NCI-H2171 (cell line): ENCODE measurements at places on chromosomes 16 and 17.

GRCh38 chr17:28193241-28193640, 125.8 kb upstream of the TMEM97 start:
- no peak for DNase-seq

DNA sequence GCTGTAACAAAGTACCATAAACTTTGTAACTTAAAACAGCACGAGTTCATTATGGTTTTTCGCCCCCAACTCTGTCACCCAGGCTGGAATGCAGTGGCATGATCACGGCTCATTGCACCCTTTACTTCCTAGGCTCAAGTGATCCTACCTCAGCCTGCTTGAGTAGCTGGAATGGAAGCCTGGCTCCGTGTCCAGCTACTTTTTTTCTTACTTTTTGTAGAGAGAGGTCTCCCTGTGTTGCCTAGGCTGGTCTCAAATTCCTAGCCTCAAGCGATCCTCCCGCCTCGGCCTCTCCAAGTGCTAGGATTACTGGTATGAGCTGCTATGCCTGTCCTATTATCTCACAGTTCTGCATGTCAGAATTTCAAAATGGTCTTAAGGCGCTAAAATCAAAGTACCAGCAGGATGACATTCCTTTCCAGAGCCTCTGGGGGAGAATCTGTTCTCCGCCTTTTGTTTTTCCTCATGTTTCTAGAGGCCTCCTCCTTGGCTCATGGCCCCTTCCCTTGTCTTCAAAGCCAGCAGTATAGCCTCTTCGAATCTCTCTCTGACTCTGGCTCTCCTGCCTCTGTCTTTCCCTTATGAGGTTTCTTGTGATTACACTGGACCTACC, 10.1 kb upstream of the PRM1 start:
- no peak for DNase-seq

- no peak for DNase-seq
Observed at GRCh38 chr17:34259146-34259545, 4.1 kb downstream of the CCL2 start.

DNA sequence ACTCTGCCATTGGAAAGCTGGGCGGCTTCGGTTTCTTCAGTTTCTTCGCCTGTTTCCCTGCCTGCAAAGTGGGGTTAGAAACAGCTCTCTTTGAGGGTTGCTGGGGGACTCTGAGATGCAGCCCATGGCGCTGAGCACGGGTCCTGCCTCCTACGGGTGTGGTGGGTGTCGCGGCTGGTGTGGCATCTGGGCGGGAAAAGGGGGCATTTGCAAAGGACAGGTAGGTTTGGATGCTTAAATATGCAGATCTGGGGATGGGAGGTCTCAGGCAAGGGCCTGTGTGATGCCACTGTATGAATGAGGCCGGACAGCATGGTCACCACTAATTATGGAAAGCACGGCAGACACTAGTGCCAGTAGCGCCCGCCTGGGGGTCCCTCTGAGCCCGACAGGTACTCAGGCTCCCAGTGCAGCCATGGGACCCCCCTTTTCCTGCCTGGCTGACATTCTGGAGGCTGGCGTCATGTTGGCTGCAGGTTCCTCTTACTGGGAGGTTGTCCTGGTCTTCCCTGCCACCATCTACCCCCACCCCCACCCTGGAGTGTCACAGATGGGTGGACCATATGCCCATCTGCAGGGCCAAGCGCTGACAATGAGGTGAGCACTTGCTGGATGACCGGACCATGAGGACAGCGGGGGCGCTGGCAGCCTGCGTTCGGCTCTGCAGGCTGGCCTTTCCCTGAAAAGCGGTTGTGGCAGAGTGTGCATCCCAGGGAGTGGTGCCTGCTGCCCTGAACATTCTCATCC, 237.7 kb downstream of the SEC14L1 start:
- DNase-seq = no peak

DNA sequence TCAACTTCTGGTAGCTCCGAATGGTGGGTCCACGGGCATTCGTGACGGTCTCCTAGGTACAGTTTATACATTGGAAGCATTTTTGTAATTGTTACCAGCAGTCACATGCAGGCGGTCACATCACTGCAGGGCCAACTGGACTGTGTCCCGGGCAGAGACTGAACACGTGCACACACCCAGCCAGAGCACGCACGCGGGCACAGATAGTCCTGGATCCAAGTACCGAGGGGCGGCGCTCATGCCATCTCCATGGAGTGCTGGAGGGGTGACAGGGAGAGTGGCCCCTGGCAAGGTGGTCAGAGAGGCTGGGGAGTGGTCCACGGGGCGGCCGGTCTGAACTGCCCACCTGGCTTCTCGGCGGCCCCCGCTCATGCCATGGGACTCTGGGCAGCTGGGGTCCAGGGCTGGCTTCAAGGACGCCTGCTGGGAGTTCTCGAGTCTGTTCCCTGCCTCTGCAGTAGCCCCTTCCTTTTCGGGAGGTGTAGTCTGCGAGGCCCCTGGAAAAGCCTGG, 34.2 kb downstream of the BAIAP2 start:
- no peak for DNase-seq

DNA sequence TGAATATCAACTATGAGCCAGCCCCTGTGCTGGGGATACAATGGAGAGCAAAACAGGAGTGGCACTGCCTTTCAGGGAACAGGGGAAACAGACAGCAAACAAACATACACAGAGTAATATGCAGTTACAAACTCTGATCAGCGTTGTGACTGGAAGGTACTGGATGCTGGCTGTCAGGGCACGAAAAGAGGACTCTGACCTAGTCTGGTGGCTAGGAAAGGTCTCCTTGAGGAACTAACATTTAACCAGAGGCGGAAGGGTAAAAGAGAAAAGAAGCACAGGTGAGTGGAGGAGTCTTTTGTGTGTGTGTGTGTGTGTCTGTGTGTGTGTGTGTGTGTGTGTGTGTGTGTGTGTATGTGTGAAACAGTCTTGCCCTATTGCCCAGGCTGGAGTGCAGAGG, 12.4 kb upstream of the B4GALNT2 start:
- DNase-seq = no peak

- peak; percentile 52 for DNase-seq
Observed at GRCh38 chr17:47946929-47947397, 5.6 kb downstream of the PNPO start.

GRCh38 chr17:12040478-12040877, 19.8 kb downstream of the MAP2K4 start:
- no peak for DNase-seq

DNA sequence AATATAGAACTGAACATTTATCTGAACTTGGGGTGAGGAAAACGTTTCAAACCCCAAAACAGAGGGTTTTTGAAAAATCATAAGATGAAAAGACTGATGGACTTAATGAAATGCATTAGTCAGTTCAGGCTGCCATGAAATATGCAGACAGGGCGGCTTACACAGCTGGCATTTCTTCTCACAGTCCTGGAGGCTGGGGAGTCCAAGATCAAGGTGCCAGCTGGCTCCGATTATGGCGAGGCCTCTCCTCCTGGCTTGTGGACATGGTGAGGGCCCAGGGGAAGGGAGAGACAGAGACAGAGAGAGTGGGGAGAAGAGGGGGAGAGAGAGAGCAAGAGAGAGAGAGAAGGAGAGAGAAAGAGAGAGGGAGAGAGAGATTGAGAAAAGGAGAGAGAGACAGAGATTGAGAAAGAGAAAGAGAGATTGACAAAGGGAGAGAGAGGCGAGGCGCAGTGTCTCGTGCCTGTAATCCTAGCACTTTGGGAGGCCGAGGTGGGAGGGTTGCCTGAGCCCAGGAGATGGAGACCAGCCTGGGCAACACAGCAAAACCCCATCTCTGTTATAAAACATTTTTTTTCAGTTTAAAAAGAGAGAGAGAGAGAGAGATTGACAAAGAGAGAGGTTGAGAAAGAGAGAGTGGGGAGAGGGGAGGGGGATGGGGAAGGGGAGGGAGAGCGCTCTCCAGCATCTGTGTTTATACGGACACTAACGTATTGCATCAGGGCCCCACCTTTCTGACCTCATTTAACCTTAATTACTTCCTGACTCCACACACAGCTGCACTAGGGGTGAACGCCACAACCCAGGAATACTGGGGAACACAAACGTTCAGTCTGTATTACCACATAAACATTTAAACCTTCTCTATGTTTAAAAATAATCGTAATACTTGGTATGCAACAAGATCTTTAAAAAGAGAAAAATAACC, 24.6 kb upstream of the RPH3AL start:
- DNase-seq = no peak

- DNase-seq = no peak
Observed at GRCh38 chr17:40322358-40323315, 13.7 kb downstream of the RARA start.

- no peak for DNase-seq
Observed at GRCh38 chr16:85457366-85457765, 155.8 kb upstream of the GSE1 start.

- no peak for DNase-seq
Observed at GRCh38 chr17:55726440-55726839, 3.8 kb upstream of the TMEM100 start.

DNA sequence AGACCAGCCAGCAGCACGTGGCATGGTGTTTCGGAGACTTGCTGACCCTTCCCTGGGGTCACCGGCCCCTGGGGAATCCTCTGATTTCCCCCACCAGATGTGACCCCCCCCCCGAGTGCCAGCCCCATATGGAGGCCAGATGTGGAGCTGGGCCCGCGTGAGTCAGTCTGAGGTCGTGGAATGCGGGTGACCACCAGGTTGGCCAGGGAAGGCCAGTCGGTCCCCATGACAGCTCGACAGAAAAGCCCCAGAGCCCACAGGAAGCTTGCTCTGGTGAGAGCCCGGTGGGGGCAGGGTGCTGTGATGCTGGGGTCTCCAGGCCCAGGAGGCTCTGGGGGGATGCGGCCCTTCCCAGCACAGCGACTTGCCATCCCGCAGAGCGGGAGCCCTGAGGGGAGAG, 209.0 kb downstream of the NTN1 start:
- DNase-seq = no peak

- DNase-seq = peak; percentile 36
Observed at GRCh38 chr17:31550389-31551056, 159.0 kb downstream of the RAB11FIP4 start.

GRCh38 chr16:67191411-67191994, 452 bp upstream of the E2F4 start:
- no peak for DNase-seq

DNA sequence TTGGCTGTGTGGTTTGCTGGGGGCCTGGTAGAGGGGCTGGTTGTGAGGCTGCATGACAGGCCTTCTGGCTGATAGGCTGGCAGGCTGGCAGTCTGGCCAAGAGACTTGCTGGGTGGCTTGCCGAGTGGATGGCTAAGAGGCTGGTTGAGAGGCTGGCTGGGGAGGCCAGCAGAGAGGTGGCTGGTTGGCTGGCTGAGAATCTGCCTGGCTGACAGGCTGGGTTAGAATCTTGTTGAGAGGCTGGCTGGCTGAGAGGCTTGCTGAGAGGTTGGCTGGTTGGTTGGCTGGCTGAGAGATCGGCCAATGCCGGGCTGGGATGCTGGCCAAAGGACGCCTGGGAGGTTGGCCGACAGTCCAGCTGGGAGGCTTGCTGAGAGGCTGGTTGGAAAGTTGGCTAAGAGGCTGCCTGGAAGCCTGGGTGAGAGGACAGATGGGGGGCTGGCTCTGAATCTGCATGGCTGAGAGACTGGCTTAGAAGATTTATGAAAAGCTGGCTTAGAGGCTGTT, 35.9 kb upstream of the ACSM2B start:
- no peak for DNase-seq

GRCh38 chr17:31869797-31870568, 10.9 kb upstream of the COPRS start:
- DNase-seq = no peak

GRCh38 chr17:3594976-3595375, 14.2 kb downstream of the TRPV1 start:
- DNase-seq = no peak

- peak; percentile 86 for DNase-seq
Observed at GRCh38 chr16:18983565-18984434, at the start of gene TMC7. Gene TMC7 (plus strand): TSS chr16:18983934. CDS start chr16:18984064, 130 bp downstream.

GRCh38 chr17:9285602-9286427, 264.5 kb downstream of the NTN1 start:
- DNase-seq = no peak

- DNase-seq = no peak
Observed at GRCh38 chr17:33079201-33079600, 87.6 kb downstream of the SPACA3 start.

DNA sequence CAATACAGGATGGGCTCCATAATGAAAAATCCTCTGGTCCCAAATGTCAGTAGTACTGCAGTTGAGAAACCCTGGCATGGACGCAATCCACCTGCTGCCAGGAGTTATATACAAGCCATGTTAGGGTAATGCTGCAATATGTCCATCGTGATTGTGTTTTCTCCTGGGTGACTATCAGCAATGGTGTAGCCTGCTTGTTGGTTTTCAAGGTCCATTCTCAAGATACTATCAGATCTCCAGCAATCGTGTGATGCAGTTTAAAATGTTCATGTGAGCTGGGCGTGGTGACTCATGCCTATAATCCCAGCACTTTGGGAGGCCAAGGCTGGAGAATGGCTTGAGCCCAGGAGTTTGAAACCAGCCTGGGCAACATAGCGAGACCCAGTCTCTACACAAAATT, 24.0 kb downstream of the ABCC1 start:
- DNase-seq = no peak

DNA sequence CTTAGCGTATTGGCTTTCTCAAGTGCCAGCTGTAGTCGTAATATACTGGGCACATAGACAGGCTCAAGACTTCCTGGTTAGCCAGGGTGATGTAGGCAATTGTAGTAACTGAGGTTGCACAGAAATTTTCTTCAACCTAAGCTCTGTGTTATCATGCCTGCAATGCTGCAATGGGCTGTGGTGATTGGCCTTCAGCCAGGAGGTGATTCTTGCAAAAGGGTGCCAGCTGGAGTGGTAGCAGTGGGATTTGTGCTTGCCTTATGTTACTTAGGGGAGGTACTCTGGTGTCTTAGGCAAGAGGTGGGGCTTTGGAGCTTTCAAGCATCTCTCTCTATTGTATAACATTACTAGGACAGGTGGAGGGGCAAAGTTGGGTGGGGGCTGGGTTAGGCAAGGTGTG, 495.1 kb downstream of the CDH11 start:
- peak; percentile 91 for DNase-seq

- no peak for DNase-seq
Observed at GRCh38 chr16:30395992-30396585, 869 bp downstream of the ZNF48 start.

DNA sequence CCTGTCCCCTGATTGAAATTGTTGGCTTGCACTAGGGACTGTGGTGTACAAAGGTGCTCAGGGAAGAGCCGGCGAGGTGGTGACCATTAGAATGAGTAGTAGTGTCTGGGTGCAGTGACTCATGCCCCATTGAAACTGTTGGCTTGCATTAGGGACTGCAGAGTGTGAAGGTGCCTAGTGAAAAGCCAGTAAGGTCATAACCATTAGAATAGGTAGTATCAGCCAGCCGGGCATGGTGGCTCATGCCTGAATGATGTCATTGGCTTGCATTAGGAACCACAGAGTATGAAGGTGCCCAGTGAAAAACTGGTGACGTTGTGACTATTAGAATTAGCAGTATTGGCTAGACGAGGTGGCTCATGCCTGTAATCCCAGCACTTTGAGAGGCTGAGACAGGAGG, 78.9 kb downstream of the ABCC6 start:
- DNase-seq = no peak

- DNase-seq = no peak
Observed at GRCh38 chr17:246226-246625, 64.8 kb upstream of the DOC2B start.

- DNase-seq = no peak
Observed at GRCh38 chr17:19978209-19978802, 678 bp upstream of the AKAP10 start.

- DNase-seq = no peak
Observed at GRCh38 chr16:46812781-46813540, 18.0 kb downstream of the C16orf87 start.

GRCh38 chr17:30095507-30096244, 20.9 kb upstream of the NSRP1 start:
- DNase-seq = peak; percentile 12
